ENCODE measurements at places on chromosomes 3 and 15.

DNA sequence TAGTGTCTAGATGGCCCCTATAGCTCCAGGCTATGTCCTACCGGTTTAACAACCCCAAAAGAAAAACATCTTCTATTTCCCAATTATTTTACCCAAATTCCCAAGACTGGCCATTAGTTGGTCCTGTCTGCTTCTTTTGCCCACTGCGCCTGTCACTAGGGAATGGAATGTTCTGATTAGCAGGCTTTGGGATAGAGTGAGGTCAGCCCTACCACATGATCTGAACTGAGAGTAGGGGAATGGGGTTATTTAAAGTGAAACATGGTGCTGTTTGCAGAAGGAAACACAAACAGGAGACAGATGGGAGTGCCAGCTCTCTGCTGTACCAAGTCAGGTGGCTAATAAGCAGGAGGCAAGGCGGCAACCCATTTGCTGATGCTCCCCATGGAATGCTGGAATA is 635.6 kb upstream of the CFAP20DC start:
- H3K36me3 ChIP-seq, result no peaks in the 10 kb centered on the region
- no peaks in the 10 kb centered on the region for H3K27me3 ChIP-seq
- H3K4me3 ChIP-seq, result no peak overlapping the region
- H3K27ac ChIP-seq, result no peak overlapping the region
- no peak for DNase-seq

DNA sequence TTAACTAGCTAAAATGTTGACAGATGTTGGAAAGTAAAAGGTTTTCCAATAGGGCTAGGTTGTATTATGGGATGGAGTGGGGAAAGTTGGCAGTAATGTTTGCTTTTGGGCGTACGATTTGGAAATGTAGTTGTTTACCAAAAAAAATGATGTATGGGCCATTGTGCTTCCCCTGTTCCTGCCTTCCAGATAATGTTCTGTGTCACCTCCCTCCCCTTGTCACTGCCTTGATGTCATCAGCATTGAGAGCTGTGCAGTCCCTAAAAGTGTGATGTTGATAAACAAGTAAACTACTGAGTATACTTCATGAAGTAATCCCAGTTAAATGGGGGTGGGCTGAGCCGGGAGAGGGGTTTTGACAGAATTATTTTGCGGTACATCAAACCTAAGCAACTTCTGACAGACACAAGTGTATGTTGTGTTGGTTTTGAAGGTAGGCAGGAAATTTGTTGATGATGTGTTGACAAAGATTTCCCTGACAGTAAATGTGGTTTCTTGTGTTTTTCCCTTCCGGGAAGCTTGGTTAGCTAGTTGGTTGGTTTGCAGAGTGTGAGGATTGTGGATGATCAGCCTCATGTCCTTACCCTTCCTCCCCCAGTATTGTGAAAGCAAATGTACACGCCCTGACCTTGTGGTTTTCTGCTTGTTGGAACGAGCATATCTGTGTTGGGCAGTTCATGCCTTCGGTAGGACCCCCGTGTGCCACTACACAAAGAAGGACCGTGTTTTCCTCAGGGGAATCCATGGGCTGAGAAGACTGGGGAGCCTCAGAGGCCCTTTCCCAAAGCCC is 87.3 kb downstream of the PGPEP1L start:
- H3K27ac ChIP-seq, result no peak overlapping the region
- no peak overlapping the region for H3K4me3 ChIP-seq
- no peaks in the 10 kb centered on the region for H3K27me3 ChIP-seq
- no peaks in the 10 kb centered on the region for H3K4me1 ChIP-seq
- no peaks in the 10 kb centered on the region for H3K36me3 ChIP-seq
- no peak for DNase-seq

GRCh38 chr15:74318376-74319137 is 48.9 kb downstream of the CYP11A1 start:
- DNase-seq, result no peak
- H3K4me3 ChIP-seq, result no peak overlapping the region
- peaks cover 18% of the 10 kb centered on the region for H3K4me1 ChIP-seq
- H3K27me3 ChIP-seq, result no peaks in the 10 kb centered on the region
- H3K36me3 ChIP-seq, result no peaks in the 10 kb centered on the region

- no peak overlapping the region for H3K4me3 ChIP-seq
- DNase-seq, result no peak
- H3K4me1 ChIP-seq, result no peaks in the 10 kb centered on the region
- H3K27me3 ChIP-seq, result no peaks in the 10 kb centered on the region
Observed at GRCh38 chr3:11584570-11584969, 59.1 kb downstream of the VGLL4 start.

GRCh38 chr3:77513542-77513941 is 473.6 kb downstream of the ROBO2 start:
- no peaks in the 10 kb centered on the region for H3K36me3 ChIP-seq
- H3K27ac ChIP-seq, result no peak overlapping the region
- no peak overlapping the region for H3K4me3 ChIP-seq
- DNase-seq, result no peak
- no peaks in the 10 kb centered on the region for H3K4me1 ChIP-seq

- peak; percentile 64 for DNase-seq
- H3K4me1 ChIP-seq, result no peaks in the 10 kb centered on the region
- H3K27ac ChIP-seq, result peak overlapping the region; percentile 20
- no peaks in the 10 kb centered on the region for H3K36me3 ChIP-seq
- H3K27me3 ChIP-seq, result no peaks in the 10 kb centered on the region
Observed at GRCh38 chr3:63960048-63960711, 48.0 kb upstream of the SCAANT1 start.

DNA sequence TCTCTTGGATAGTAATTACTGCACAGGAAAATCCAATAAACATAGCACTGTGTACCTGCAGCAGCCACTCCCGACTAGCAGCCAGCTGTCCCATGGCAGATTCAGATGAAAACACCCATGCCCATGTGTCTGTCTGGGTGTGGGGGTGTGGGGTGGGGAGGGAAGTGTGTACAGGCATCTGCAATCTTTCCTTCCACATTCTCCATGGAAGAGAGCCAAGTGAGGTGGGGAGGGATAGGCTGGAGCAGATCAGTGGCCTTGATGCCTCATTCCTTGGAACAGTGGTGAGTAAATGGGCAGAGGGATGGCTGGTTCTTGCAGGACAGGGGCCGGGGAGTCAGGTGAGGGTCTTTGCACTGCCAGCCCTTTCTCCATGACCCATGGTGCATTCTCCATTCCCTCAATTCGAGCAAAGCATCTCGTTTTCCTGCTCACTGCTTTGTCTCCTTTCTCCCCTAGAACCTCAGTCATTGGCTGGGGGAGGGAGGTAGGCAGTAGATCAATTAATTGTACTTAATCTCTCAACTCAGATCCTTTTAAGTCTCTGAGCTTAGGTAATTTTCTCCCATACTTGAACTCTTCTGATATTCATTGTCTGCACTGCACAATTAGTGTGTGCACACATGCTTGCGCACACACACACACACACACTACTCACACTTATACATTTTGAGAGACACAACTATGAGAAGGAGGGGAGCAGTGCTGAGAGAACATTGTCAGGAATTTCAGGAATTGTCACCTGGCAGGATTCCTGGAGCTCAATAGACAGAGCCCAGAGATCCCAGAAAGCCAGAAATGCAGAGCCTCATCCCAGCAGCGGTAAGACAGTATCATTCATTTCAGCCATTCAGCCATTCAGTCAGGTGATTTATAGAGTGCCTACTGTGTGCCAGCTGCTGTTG is 31.9 kb downstream of the PDIA5 start:
- H3K4me3 ChIP-seq, result no peak overlapping the region
- no peaks in the 10 kb centered on the region for H3K4me1 ChIP-seq
- H3K27me3 ChIP-seq, result no peaks in the 10 kb centered on the region
- DNase-seq, result no peak

DNA sequence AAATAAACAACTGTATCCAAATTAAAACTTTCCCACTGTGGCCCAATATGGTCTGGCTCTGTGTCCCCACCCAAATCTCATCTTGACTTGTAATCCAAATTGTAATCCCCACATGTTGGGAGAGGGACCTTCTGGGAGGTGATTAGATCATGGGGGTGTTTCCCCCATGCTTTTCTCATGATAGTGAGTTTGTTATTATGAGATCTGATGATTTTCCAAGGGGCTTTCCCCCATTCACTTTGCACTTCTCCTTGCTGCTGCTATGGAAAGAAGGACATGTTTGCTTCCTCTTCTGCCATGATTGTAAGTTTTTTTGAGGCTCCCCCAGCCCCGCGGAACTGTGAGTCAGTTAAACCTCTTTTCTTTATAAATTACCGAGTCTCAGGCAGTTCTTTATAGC is 55.0 kb downstream of the MINDY4B start:
- DNase-seq, result no peak
- H3K36me3 ChIP-seq, result no peaks in the 10 kb centered on the region
- H3K27me3 ChIP-seq, result no peaks in the 10 kb centered on the region
- H3K27ac ChIP-seq, result no peak overlapping the region
- no peak overlapping the region for H3K4me3 ChIP-seq

GRCh38 chr3:76554707-76555106 is 485.2 kb upstream of the ROBO2 start:
- no peaks in the 10 kb centered on the region for H3K36me3 ChIP-seq
- no peak overlapping the region for H3K4me3 ChIP-seq
- DNase-seq, result no peak
- no peak overlapping the region for H3K27ac ChIP-seq

DNA sequence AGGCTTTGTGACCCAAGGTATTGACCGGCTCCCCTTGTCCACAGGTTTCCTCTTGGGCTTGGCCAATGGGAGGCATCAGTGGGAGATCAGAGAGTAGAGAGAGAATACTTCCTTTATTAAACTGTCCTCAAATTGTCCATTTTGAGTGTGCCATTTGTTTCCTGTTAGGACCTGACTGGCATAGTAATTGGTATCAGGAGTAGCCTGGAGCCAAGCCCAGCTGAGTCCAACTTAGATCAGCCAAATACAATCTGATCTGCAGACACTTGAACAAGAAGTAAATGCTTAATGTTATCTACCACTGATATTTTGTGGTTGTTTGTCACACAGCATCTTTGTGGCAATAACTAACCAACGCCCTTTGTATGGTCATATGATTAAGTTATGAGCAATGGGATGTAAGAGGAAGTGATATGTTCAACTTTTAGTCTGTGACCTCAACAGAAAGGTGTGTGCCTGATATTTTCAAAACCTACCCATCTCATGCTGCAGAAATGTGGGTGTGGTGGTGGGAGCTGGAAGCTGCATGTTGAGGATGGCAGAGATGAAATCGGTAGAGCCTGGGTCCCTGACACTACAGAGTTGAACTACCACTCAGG is 13.3 kb downstream of the MYD88 start:
- DNase-seq, result no peak
- H3K36me3 ChIP-seq, result no peaks in the 10 kb centered on the region
- no peaks in the 10 kb centered on the region for H3K27me3 ChIP-seq
- no peak overlapping the region for H3K4me3 ChIP-seq
- H3K4me1 ChIP-seq, result no peaks in the 10 kb centered on the region

DNA sequence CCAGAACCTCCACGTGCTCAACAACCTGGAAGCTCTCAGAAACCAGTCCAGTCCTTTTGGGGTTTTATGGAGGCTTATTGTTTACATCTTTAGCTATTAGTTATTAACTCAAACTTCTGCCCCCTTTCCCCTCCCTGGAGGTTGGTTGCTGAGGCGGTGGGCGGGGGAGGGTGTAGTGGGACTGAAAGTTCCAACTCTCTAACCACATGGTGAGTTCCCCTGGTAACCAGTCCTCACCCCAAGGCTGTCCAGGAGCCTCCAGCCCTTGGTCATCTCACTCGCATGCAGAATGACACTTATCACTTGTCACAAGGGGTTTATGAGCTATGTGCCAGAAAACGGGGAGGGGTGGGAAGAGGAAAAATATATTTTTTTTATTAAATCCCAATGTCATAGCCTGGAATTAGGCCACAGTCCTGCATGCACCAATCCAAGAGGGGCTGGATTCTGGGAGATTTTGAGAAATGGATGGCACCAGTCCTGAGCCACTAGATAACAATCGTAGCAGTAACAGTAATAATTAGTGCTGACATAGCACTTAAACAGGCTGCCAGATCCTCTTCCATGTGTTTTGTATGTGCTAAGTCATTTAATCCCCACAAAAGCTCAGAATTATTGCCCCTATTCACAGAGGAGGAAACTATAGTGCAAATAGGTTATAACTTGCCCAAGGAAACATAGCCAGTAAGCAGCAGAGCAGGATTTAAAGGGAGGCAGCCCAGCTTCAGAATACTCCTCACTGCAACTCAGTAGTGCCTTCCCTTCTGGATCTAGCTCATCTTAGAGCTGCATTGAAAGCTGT is 85.7 kb downstream of the CRYGS start:
- DNase-seq, result no peak
- no peaks in the 10 kb centered on the region for H3K36me3 ChIP-seq
- no peak overlapping the region for H3K27ac ChIP-seq
- no peaks in the 10 kb centered on the region for H3K27me3 ChIP-seq

DNA sequence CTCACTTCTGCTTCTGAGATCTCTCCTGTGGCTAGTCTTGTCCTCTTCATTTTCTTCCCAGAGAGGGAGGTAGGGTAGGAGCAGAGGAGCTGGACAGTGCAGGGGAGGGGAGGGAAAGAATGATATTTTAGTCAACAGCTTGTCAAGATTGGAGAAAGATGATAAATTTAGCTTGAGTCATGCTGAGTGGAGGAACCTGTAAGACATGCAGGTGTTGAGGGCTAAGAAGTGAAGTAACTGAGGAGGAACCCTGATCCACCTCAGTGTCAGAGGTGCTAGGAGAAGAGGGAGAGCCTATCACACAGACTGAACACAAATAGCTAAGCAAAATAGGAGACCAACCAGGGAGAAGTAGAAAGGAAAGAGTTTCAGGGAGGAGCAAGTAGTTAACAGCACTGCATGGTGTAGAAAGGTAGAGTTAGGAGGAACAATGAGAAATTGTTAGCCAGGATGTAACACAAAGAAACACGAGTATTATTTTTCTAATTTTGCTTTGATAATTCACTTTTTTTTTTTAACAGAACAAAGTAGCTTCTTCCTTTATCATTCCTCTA is 108.2 kb upstream of the CHRM5 start:
- no peaks in the 10 kb centered on the region for H3K4me1 ChIP-seq
- no peak for DNase-seq
- no peak overlapping the region for H3K4me3 ChIP-seq
- no peaks in the 10 kb centered on the region for H3K36me3 ChIP-seq

- no peaks in the 10 kb centered on the region for H3K36me3 ChIP-seq
- H3K27ac ChIP-seq, result no peak overlapping the region
- no peak overlapping the region for H3K4me3 ChIP-seq
- DNase-seq, result no peak
- no peaks in the 10 kb centered on the region for H3K27me3 ChIP-seq
Observed at GRCh38 chr3:76024640-76025039, 239.3 kb upstream of the ZNF717 start.

GRCh38 chr3:141498598-141499223 is 11.9 kb downstream of the RASA2 start:
- peak overlapping the region; percentile 70 for H3K27ac ChIP-seq
- H3K27me3 ChIP-seq, result no peaks in the 10 kb centered on the region
- DNase-seq, result peak; percentile 86
- no peak overlapping the region for H3K4me3 ChIP-seq
- H3K4me1 ChIP-seq, result no peaks in the 10 kb centered on the region

GRCh38 chr15:85571780-85572179 is 191.4 kb downstream of the AKAP13 start:
- no peaks in the 10 kb centered on the region for H3K27me3 ChIP-seq
- no peak overlapping the region for H3K4me3 ChIP-seq
- peaks cover 4% of the 10 kb centered on the region for H3K36me3 ChIP-seq
- H3K4me1 ChIP-seq, result no peaks in the 10 kb centered on the region
- H3K27ac ChIP-seq, result no peak overlapping the region
- DNase-seq, result no peak

- no peak overlapping the region for H3K4me3 ChIP-seq
- no peaks in the 10 kb centered on the region for H3K27me3 ChIP-seq
- no peaks in the 10 kb centered on the region for H3K36me3 ChIP-seq
Observed at GRCh38 chr3:148453781-148454191, 243.9 kb upstream of the AGTR1 start.

Measured in Peyer's patch (tissue), 4 donors.